ENCODE measurements at places on chromosomes 2 and 18. TPM values are rescaled to one million over a fixed set of nuclear protein-coding genes. Genes with fewer than 3 reads are reported as not detected.
A peak's percentile ranks its signal among the peaks of the same experiment; 100 is the strongest.

DNA sequence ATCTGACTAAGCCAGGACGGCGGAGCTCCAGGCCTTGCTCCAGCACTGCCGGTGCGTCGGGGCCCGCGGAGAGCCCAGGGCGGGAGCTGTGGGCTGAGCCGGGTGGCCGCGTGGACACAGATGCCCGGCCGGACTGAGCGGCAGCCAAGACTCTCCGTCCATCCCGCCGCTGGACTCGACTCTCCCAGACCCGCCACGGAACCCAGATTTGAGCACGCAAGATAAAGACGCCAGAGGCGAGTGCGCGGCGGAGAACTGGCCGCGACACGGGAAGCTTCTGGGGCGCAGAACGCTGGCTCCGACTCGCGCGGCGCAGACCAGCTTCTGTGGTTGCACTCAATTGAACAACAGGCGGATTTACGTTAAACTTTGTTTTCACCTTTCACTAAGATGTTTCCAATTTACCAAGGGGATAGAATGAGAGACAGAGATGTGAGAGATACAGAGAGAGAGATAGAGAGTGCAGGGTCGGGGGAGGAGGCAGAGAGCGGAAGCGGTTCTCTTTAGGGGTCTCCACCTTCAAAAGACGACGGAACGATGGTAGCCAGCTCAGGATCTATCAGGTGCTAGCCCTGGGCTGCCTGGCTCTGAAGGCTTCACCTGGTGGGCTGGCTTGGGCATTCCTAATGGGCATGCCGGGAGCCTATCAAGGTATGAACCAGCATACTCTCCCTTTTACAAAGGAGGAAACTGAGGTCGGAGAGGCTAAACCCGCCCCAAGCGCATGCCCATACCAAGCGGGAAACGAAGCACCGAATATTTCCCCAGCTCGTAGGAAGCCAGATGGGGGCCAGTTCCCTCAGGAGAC lies 10.4 kb upstream of the EN1 start:
- no peak for DNase-seq

DNA sequence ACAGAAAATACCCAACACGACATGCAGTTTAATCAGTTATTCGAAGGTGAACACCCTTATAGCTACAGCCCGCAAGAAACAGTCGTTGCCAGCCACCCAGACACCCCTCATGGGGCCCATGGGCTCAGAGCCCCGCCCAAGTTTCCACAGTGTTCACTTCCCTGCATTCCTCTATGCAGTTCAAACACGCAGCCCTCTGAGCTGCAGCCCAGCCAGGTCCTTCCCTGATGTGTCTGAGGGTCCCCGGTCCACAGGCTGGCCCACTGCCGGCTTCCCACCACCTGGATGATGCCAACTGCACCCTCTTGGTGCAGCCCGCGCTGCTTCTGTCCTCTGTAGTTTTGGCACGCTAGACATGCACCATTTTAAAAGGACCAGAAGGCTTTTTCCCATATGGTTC lies 87.4 kb downstream of the ZNF516 start:
- DNase-seq = no peak

GRCh38 chr2:168034616-168035015 lies 212.8 kb downstream of the STK39 start:
- DNase-seq = no peak

GRCh38 chr2:161321944-161322648 lies 13.9 kb downstream of the PSMD14 start:
- DNase-seq = no peak

DNA sequence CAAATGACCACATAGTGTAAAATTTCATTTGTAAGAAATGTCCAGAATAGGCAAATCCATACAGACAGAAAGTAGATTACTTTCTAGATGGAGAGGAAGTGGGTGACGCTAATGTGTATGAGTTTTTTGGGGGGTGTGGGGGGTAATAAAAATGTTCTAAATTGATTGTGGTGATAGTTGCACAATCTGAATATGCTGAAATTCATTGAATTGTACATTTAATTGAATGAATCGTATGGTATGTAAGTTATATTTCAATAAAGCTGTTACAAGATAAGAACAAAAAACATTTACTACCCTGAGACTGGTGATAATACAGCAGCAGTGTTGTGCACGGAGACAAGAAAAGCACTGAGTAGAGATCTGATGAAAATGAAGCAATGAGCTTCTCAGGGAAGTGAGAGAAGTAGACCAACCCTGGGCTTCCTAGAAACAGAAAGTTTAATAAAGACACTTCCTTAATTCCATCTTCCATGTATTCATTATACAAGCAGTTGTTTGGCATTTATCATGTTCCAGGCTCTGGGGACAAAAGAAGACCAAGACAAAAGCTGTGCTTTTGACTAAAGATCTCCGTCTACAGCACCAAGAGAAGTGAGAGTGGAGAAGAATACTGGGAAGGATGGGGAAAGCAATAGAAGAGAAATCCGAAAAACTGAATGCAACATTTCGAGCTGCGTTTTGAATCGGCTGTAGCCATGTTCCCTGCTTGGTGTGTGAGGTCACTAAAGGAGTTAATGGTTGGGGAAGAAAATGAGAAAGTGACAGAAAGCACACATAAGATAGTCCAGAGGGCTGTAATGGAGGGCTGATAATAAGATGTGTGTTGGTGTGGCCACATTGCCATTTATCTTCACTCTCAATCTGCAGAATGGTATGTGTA lies 1.8 kb upstream of the PDE11A start:
- DNase-seq = no peak

DNA sequence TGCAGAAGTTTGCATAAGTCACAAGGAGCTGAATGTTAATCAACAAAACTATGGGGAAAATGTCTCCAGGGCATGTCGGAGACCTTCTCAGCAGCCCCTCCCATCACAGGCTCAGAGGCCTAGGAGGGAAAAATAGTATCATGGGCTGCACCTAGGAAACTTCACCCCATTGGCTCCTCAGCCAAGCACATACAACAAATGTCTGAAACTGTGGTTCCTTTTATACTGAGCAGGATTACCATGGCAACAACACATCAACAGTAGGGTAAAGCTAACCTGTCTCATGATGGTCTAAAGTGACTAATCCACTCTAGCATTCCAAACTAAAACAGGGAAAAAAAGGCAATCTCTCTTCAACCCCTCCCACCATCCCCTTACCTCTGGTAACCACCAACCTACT lies 3.2 kb upstream of the NEMP2 start:
- no peak for DNase-seq

- no peak for DNase-seq
Measured at GRCh38 chr2:73292906-73293533, 328 bp downstream of the EGR4 start.

- DNase-seq = no peak
Measured at GRCh38 chr2:113078350-113078839, 10.6 kb downstream of the IL1F10 start.

- DNase-seq = no peak
Measured at GRCh38 chr2:151918308-151918707, 90.1 kb upstream of the ARL5A start.

GRCh38 chr2:128617029-128617590 lies 298.4 kb upstream of the HS6ST1 start:
- no peak for DNase-seq

DNA sequence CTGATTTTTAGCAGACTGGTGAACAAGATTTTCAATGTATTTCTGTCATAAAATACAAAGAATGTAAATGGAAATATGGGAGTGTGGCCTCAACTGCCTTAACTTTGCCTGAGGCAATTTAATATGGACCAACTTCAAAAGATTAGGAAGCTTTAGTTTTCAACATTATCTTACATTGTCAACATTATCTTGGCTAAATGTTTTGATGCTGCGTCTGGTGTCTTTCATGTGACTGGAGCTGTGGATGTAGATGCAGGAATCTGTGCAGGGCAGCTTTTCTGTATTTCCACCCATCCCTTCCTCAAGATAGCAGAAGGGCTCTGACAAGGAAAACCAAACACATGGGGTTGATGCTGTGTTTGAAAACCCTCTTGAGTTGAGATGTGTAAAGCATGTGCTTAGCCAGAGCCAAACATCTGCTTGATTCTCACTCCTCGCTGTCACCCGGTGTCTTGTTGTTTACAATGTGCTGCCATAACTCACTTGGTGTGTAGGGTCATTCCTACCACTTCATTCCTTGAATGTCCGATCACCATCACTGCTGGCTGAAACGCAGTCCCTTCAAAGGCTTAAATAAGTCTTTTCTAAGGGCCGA lies 33.0 kb downstream of the COPS8 start:
- DNase-seq = no peak

DNA sequence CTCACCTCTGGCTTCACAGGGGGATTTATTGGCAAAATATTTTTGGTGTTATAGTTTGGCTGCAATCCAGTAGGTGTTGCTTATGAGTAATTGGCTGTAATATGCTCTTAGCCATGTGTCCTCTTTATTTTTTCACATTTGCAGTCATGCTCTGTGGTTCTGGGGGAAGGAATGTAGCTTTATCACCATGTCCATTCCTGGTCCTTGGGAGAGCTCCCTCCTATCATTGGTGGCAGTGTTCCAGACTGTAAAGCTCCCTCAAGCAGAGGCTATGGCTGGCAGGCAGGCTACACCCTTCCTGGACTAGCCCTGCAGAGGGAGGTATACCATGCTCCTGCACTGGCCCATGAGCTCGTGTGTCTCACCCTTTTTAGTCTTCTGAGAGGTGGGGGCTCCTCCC lies 120.0 kb upstream of the FSIP2 start:
- no peak for DNase-seq

DNA sequence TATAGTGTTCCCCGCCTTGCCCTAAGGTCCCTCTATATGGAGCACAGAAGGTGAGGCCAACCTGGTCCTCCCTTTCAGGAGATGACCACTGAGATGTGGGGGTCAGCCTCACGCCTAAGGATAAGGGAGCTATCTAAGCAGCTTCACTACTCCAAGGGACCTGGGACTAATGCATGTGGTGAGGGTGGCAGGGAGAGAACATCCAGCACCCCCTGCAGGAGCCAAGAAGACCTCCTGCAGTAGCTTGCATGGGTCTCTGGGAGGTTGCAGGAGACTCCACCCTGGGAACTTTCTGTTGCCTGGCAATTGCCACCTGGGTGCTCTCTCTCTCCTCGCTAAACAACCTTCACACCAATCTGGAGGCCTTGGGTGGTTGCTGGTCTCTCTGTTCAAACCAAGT lies 93.0 kb upstream of the KLHL29 start:
- peak; percentile 21 for DNase-seq

DNA sequence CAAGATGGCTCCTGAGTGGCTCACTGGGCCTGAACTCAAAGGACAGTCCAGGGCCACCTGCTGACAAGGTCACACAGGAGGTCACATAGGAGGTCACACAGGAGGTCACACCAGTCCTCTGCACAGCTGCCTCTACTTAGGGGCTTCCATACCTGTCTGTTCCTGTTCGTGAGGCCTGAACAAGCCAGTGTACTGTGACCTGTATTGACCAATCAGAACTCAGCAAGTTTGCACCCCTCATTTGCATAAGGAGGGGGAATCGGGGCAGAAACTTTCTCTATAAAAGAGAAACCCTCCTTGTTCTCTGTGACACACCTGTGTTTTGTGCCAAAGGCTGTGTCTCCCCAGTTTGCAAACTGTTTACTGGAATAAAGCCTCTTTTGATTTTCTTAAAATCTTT lies 478.9 kb downstream of the EIPR1 start:
- DNase-seq = no peak

DNA sequence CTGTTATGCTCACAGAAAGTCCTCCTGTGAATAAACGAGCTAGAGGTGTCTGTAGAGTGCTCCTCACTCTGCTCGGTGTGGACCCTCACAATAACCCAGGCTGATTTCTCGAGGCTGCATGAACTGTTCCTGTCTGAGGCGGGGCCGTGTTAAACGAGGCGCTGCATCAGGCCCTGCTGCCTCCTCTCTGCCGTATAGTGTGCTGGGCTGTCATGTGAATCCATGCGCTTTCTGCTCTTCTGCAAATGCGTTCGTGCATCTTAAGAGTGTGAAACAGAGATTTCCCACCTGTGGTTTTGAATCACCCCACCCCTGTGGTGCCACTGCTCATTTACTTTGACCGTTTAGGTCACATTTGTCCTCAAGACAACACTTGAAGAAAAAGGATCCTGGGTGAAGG lies 26.2 kb downstream of the TRAF3IP1 start:
- no peak for DNase-seq

DNA sequence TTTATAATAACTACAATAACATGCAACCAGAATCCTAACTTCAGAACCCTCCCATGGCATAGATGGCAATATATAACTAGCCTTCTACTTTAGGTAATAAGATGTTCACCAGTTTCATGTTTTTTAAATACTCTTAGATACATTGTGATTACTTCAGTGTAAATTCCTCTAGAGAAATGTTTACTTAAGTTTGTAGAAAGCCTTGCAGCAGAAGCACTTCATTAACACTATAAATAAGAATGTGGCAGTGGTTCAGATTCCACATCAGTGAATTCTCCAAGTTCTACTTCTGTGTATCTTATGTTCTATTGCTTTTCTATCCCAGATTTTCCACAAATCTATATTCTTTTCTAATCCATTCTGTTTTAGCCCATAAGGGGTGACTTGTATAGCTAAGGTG lies 1.2 kb upstream of the RAD51AP2 start:
- peak; percentile 23 for DNase-seq

GRCh38 chr2:15200581-15200980 lies 360.6 kb downstream of the NBAS start:
- no peak for DNase-seq

DNA sequence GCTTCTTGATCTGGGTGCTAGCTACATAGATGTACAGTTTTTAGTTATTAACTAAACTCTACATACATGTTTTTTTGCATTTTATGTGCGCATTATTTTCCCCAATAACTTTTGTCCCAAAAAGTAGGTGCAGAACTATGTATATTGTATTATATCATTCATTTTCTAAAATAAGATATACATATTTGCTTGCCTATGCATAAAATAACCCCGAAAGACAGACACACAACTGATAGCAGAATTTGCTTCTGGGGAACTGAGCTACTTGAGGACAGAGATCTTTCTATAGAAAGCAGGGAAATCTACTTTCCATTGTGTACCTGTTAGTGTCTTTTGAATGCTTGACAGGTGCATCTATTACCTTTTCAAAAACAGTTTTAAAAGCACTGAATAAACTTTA lies 88.9 kb upstream of the SIX3 start:
- no peak for DNase-seq

GRCh38 chr2:105496271-105496670 lies 97.4 kb upstream of the FHL2 start:
- no peak for DNase-seq

MAB21L4 gene
- 0.42 TPM for total RNA-seq

CTAGE1 gene
- total RNA-seq = 0.11 TPM

COLEC11 gene
- total RNA-seq = not detected

AGXT gene
- not detected for total RNA-seq

SLC4A5 gene
- total RNA-seq = not detected
